ENCODE measurements at places on chromosomes 4 and X.

GRCh38 chrX:46328133-46328532, 217.1 kb downstream of the ZNF674 start:
- DNase-seq: no peak

GRCh38 chrX:55908661-55909212, 191.2 kb downstream of the RRAGB start:
- no peak for DNase-seq

GRCh38 chrX:24229976-24230375, 80.4 kb downstream of the ZFX start:
- no peak for DNase-seq

DNA sequence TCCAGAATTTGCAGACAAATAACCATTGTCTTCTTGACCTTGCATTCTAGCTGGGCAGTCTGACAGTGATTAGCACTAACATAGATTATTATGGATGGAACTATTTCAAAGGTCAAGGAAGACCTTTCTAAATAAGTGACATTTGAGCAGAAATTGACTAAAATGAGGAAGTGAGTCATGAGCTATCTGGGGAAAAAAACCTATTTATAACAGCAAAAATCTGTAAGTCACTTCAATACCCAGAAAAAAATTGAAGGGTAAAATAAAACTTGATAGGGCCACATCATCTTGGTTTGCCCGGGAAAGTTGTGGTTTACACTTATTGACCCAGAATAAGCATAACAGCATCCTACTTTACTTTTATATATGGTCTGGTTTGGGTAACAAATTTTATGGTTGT, 414.6 kb upstream of the HS3ST1 start:
- DNase-seq: no peak

DNA sequence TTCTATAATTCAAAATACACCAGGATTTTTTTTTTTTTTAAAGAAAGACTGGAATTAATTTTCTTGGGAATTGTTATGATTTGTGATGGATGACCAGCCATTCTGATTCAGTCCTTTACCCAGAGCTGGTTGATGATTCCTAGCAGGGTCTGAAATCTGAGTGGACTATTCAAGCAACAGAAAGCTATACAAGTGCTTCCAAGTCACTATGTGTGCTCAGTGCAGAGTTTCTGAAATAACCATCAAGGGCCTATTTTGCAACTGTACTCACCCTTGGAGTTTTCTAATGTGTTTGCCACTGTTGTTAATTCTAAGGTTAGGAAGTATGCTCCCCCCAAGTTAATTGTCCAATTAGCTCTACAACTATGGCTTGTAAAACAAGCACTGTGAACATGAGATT, 137.7 kb upstream of the RAPGEF2 start:
- DNase-seq: no peak

- no peak for DNase-seq
Measured at GRCh38 chr4:148443512-148444295, 1.5 kb upstream of the NR3C2 start.

- no peak for DNase-seq
Measured at GRCh38 chrX:10133980-10134676, 22.6 kb upstream of the CLCN4 start.

DNA sequence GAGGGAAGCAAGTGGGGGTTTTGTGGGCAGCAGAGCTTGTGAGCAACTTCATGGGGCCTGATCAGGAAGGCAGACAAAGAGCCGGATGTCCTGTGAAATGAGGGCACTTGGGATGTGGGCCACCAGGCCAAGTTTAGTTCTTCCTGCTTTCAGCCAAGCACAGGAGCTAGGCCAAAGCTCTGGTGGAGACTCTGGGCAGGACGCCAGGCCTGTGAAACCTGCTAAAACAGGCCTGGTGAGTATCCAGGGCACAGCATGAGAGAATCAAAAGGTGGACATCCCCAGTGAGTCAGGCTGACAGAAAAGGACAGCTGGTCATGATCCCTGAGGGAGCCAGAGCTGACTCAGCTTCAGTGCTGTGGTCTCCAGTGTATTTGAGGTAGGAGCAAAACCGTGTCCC, 95.7 kb downstream of the NPNT start:
- no peak for DNase-seq

GRCh38 chrX:32281853-32282252, 929.5 kb downstream of the DMD start:
- DNase-seq: no peak

DNA sequence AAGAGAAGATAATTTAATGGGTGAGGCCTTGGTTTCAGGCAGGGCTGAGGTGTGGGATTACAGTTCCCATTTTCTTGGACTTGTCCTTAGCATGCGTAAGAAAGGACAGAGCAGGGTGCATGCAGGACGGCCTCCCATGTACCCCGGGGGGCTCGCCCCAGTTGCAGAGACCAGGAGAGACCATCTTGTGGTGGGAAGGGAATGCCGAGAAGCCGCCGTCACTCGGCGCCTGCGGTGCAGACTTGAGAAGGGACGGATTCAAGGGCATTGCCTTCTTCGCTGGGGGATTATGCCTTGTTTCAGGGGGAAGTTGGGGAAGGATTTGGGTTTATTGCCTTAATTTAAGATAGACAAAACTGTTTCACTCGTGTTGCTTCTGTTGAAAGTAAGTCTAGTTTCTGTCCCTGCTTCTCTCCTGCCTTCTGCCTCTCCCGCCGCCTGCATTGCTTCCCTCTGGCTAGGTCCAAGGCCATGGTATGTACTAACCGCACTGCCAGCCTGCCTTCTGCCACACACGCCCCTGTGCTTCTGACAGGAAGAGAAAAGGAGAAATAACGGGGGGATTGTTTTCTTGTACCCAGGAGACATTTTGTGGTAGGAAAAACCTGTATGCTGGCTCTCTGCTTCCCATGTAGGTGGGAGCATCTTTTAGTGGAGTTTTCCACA, 175.9 kb downstream of the DCLK2 start:
- no peak for DNase-seq

DNA sequence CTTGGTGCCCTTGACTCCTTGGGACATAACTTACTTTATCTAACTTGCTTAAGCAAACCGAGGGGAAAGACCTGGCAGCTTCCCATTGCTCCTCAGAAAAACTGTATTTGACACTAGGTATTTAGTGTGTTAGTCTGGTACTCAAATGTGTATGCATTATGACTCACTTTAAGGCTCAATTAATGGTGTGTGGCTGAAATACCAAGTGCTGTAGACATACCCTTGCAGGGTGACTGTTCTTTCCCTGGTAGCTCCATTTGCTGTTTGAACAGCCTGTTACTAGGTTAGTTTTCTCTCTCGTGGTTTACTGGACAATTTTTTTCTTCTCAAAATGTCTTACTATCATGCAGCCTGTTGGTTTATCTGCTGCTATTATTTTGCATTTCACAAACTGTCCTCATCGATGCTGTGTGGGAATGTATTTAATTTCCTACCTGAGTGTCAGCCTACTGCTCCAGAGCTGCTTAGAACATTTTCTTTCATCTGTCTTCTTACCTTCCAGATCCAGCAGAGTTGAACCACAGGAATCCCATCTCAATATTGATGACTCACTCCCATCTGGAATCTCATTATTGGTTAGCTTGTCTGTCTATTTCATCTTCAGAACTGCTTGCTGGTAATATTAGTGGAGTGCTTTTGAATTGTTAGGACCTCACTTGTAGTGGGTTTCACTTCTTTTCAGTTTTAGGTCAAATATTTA, 158.0 kb upstream of the FAT1 start:
- DNase-seq: no peak

- DNase-seq: no peak
Measured at GRCh38 chrX:10047133-10047532, 80.0 kb downstream of the CLDN34 start.

DNA sequence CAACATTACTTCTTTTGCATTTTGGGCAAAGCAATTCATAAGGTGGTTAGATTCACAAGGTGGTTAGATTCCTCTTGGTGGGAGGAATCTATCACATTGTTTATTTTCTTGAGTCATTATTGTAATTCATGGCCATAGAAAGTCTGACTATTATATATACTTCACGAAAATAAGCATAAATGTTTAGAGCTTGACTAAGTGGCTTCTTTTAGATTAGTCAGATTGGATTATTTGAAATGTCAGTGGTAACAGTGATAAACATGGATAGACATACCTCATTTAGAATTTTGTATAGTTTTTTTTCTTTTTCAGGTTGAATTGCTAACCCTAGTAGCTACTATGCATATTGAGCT, 24.9 kb upstream of the DYNLT3 start:
- DNase-seq: no peak

- no peak for DNase-seq
Measured at GRCh38 chrX:135095715-135096114, 24.6 kb downstream of the ETDB start.

GRCh38 chr4:186366326-186366725, 100.3 kb downstream of the F11 start:
- DNase-seq: no peak

DNA sequence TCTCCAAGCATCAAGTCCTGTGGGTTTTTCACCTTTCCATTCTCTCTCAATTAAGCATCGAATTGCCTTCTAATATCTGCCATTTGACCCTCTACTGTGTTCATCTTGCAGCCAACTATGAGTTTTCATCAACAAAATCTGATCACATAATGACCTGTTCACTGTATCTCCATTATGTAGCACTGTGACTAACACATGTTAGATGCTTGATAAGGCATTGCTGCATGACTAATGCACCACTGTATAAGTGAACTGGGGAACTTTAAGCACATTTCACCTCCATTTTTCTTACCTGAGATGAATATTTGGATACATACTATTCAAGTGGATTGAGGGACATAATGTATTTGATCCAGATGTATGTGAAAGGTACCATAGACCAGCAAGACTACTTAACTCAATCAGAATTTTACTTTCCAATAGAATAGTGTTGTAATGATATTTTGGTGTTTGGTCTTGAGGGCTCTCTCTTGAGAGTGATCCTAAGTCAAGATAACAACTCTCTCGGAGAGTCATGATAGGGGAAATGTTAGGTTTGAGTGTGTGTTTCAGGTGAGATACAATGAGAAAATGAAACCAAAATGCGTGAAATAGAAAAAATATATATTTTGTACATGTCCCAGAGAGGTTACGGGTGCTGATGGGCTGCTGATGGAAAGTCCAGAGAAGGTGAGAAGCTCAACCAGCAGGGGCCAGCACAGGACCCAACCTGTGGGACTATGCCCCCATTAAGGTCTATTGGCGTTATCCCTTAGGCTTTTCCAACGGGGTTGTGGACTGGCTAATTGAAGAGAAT, 60.2 kb upstream of the HS3ST1 start:
- no peak for DNase-seq

GRCh38 chr4:183286590-183287308, 33.3 kb downstream of the CLDN22 start:
- DNase-seq: no peak

- DNase-seq: no peak
Measured at GRCh38 chr4:186584912-186585311, 29.5 kb upstream of the MTNR1A start.

DNA sequence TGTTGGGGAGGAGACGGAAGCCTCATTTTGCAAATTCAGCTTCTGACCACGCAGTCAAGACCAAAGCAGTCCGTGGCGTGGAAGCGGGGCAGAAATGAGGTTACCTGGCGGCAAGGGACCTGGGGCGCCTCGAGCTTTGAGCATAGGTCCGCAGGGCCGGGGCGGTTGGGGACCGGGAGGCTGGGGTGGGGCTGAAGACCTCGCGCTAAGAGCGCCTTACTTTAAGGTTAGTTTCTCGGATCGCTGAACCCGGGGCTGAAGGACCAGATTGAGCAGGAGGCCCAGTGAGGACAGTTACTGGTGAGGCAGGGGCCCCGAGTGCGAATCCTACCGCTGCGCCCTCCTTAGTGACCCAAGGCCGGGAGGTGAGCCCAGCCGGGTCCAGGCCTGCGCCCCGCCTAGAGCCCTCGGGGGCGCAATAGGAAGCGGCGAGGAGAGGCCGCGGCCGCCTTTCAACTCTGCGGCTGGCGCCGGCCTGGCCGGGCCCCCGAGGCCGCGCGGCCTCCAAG, 7.5 kb downstream of the MSX1 start:
- DNase-seq: no peak

DNA sequence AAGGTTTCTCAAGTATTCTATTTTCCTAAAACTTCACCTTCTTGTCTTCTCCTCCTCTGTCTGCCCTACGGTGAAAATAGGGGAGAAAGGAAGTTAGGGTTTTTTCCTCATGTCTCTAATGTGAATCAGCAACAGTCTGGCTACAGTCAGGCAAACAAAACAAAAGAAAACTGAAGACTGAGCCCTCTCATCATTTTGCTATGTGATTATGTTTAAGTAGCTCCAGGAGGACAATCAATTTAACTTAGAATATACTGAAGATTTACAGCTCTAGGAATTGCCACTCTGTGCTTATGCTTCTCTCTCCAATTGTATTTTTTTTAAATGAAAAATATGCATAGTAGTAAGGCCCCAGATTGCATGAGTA, 316.2 kb downstream of the GPAT3 start:
- no peak for DNase-seq

GRCh38 chr4:158860856-158861255, 92.0 kb downstream of the FNIP2 start:
- DNase-seq: no peak

DNA sequence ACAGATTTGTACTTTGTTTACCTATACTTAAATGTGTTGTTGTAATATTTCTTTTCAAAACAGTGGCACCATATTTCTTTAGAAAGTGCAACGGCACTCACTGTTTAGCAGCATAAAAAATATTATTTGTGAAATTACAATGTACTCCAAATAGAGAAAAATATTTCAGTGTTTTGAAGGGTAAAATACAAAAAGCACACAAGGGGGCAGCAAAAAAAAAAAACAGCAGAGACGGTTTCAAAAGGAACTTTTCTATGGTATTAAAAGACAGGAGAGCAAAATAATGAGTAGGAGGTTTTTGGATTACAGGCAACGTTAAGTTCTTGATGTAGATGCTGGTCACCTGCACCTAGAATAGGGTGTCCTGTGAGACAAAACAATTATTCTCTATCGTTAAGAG, 2.0 kb downstream of the NUDT11 start:
- no peak for DNase-seq

- DNase-seq: no peak
Measured at GRCh38 chr4:164204434-164204833, 549.5 kb upstream of the SMIM31 start.

- DNase-seq: no peak
Measured at GRCh38 chrX:151085207-151085606, 91.2 kb upstream of the GPR50 start.

- no peak for DNase-seq
Measured at GRCh38 chr4:89344571-89344970, 37.0 kb upstream of the GPRIN3 start.

- DNase-seq: no peak
Measured at GRCh38 chr4:88212253-88212561, 53.8 kb upstream of the ABCG2 start.

DNA sequence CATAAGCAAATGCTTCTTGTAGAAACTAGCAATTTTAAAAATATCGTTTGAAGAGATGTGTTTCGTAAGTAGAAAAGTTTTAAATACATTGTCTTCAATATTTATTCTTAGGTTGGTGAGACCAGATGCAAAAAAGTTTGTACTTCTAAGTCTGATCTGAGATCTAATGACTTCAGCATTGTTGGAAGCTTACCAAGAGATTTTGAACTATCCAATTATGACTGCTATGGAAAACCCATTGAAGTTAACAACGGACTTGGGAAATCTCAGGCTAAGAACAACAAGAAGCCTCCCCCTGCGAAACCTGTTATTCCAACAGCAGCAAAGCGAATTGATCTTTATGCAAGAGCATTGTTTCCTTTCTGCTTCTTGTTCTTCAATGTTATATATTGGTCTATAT, 50.2 kb upstream of the GRIA2 start:
- no peak for DNase-seq

- no peak for DNase-seq
Measured at GRCh38 chr4:70183168-70183939, 12.2 kb upstream of the ODAM start.

GRCh38 chr4:31023109-31023508, 302.9 kb downstream of the PCDH7 start:
- DNase-seq: no peak

- DNase-seq: no peak
Measured at GRCh38 chr4:141810038-141810711, 173.8 kb downstream of the IL15 start.
